ENCODE measurements at places on chromosomes 13 and 19. TPM values are rescaled to one million over a fixed set of nuclear protein-coding genes. Genes with fewer than 3 reads are reported as not detected.

Gene HSPBP1
- 29.6 TPM for total RNA-seq

Gene POSTN
- 81.2 TPM for total RNA-seq

Gene SULT2B1
- not detected for total RNA-seq

GRCh38 chr19:17642656-17643055 lies 45.5 kb downstream of the UNC13A start:
- H3K27me3 ChIP-seq, result no peaks in the 10 kb centered on the region
- H3K4me3 ChIP-seq, result no peak overlapping the region
- H3K4me1 ChIP-seq, result no peaks in the 10 kb centered on the region
- no peak overlapping the region for H3K27ac ChIP-seq

- no peak for DNase-seq
- peak overlapping the region; percentile 52 for H3K4me3 ChIP-seq
- no peaks in the 10 kb centered on the region for H3K27me3 ChIP-seq
Observed at GRCh38 chr19:38265213-38265861, 964 bp downstream of the SPINT2 start.

DNA sequence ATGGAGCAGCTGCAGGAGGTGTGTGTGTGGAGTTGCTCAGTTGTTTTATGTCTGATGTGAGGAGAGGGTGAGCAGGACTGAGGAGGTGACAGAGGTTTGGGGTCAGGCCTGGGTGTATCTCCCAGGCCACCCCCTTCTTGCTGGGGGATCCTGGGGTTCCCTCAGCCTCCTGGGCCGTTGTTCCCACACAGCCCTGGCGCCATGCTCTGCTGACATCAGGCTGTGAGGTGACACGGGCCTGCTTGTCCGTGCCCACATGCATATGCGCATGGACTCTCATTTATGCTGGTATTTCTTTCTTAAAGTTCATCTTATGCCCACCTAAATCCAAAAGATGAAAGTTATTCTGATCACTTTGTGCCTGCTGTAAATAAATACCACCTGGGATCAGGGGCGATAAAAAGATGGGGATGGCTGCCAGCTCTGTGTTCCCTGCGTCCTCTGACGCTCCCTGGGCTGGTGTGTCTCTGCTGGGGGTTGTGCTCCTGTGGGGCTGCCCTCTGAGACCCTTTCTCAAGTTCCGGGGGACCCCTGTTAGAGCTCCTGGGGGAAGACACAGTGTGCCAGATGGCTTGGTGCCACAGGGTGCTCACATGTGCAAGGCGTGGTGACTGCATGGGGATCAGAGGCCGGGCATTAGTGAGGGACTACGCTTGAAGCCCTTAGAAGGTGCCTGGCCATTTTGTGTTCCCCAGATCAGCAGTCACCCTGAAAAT lies 12.6 kb downstream of the NAXD start:
- DNase-seq, result no peak
- peak overlapping the region; percentile 36 for H3K27ac ChIP-seq
- H3K4me3 ChIP-seq, result no peak overlapping the region
- H3K36me3 ChIP-seq, result peaks cover 29% of the 10 kb centered on the region
- H3K4me1 ChIP-seq, result peaks cover 18% of the 10 kb centered on the region

DNA sequence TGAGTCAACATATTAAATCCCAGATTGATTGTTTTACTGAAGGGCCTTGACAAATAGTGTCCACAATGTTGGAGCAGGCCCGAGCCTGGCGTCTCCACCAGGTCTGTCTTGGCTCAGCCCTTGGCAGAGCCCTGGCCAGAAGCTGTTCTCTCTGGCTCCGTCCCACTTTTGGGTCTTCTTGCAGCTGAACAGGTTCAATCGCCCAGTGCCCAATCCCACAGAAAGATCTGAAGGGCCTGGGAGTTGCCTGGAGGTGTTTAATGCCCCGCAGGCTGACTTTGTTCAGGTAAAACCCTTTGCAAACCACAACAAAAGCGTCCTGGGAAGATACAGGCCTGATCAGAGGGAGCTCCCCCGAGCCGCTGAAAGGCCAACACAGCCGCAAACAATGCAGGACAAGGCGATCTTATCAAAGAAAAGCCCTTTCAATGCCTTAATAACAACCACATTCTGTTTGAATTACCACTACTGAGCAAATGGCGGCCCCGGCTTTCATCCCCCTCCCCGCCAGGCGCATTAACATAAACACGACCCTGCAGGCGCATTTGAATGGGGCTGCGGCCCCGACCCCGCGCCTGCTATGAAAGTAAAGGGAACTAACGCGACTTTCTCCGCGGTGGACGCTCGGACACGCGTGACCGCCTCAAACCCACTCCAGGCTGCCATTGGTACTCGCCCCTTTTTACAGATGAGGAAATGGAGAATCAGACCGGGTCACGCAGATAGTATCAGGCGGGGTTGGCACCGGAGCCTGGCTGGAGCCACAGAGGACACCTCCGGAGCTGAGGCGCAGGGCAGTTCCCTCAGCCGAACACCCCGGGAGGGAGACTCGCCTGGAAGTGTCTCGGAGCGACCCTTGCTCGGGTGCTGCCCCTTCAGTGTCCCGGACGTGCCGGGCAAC lies 3.1 kb downstream of the CDX2 start:
- no peak for DNase-seq
- peaks cover 48% of the 10 kb centered on the region for H3K27me3 ChIP-seq
- H3K27ac ChIP-seq, result no peak overlapping the region
- no peak overlapping the region for H3K4me3 ChIP-seq
- no peaks in the 10 kb centered on the region for H3K4me1 ChIP-seq

- H3K36me3 ChIP-seq, result no peaks in the 10 kb centered on the region
- H3K4me1 ChIP-seq, result no peaks in the 10 kb centered on the region
- peak overlapping the region; percentile 28 for H3K4me3 ChIP-seq
- H3K27me3 ChIP-seq, result peaks cover 12% of the 10 kb centered on the region
- no peak for DNase-seq
Observed at GRCh38 chr19:18223860-18224524, 2.2 kb downstream of the PDE4C start.

GRCh38 chr13:67803118-67803517 lies 573.0 kb upstream of the PCDH9 start:
- H3K36me3 ChIP-seq, result no peaks in the 10 kb centered on the region
- H3K27ac ChIP-seq, result no peak overlapping the region
- no peak for DNase-seq
- H3K4me3 ChIP-seq, result no peak overlapping the region
- no peaks in the 10 kb centered on the region for H3K27me3 ChIP-seq

GRCh38 chr19:3025549-3025886 lies 3.6 kb downstream of the TLE2 start:
- no peaks in the 10 kb centered on the region for H3K36me3 ChIP-seq
- no peaks in the 10 kb centered on the region for H3K4me1 ChIP-seq
- H3K27me3 ChIP-seq, result no peaks in the 10 kb centered on the region
- H3K27ac ChIP-seq, result no peak overlapping the region

DNA sequence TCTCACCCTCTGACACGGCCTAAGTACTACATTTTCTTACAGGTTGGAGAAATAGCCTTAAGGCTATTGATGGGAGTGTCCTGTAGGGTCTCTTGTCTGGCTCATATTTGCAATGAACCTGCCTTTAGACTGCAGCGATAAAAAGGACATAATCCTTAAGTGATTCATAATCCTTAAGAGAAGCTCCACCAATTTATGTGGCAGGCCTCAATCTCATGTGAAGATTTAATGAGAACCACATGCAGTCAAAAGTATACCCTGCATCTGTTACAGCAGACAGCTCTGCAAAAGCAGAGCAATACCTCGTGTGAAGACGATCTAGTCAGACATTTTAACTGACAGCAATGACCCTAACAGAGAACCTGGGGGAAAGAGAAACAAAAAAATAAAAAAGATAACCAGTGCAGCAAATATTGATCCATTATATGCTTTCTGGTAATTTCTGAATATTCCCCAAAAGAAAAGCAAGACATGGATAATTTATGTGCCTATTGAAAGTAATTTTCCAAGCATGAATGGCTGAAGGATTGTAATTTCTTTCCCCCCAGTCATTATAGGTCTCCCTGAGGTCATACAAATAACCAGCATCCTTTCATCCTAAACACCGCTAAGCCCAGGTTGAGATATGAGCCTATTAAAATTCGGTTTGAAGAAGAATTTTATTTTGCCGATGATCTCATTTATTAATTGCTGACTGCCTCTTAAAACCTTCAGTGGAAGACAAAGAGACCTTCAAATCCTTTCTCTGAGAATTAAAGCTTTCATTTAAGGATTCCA lies 321.8 kb upstream of the NBEA start:
- H3K27ac ChIP-seq, result no peak overlapping the region
- no peak for DNase-seq
- no peaks in the 10 kb centered on the region for H3K36me3 ChIP-seq
- no peak overlapping the region for H3K4me3 ChIP-seq
- H3K4me1 ChIP-seq, result no peaks in the 10 kb centered on the region

All from right atrium auricular region (tissue), 2 donors.